ELF-1 (cell line): ENCODE measurements at places on chromosomes 7 and 10.
A peak's percentile ranks its signal among the peaks of the same experiment; 100 is the strongest.

GRCh38 chr7:91151916-91152315 is 112.3 kb upstream of the FZD1 start:
- no peak for DNase-seq

- no peak for DNase-seq
Measured at GRCh38 chr7:106644999-106645398, 16.0 kb downstream of the CCDC71L start.

DNA sequence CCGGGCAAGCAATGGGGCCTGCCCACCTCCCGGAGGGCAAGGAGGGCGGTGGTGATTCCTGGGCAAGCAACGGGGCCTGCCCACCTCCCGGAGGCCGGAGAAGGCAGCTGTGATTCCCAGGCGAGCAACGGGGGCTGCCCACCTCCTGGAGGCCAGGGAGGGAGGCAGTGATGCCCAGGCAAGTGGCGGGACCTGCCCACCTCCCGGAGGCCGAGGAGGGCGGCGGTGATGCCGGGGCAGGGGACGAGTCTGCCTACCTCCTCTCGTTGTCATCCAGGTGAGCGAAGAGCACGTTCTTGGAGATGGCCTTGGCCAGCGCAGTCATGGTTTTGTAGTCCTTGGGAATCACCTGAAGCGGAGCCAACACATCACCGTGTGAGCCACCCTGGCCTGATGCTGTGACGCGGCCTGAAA is 49.5 kb upstream of the DNAAF5 start:
- no peak for DNase-seq

DNA sequence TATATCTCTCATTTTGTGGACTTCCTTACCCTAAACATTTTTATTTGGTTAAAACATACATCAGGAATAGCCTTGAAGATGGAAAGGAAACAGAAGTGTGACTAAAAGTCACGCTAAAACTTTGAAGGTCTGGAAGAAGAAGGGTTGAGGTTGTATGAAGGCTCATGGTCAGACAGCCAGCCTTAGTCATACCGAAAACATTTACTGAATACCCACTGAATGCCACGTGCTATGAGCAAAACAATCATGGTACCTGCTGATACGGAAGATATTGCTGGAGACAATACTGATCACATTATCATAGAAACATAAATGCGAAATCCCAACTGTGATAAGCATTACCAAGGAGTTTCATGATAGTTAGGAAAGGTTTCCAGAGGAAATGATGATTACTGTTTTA is 64.0 kb downstream of the PDZD8 start:
- DNase-seq, result no peak

- no peak for DNase-seq
Measured at GRCh38 chr7:136308230-136308629, 331.1 kb upstream of the MTPN start.

GRCh38 chr10:1874533-1874932 is 137.2 kb upstream of the ADARB2 start:
- no peak for DNase-seq

GRCh38 chr10:78426181-78426580 is 392.5 kb downstream of the RPS24 start:
- DNase-seq, result no peak

- DNase-seq, result peak; percentile 3
Measured at GRCh38 chr7:135512135-135512887, 2.4 kb upstream of the CNOT4 start.
